ENCODE measurements at places on chromosomes 2 and 18.

- no peak for DNase-seq
These were observed 1441.6 kb downstream of the SUCLG1 start for GRCh38 chr2:83017366-83018090.

GRCh38 chr2:214038186-214038585, 372.7 kb upstream of the VWC2L start:
- DNase-seq = no peak

GRCh38 chr18:43863180-43863579, 585.9 kb upstream of the SYT4 start:
- no peak for DNase-seq

DNA sequence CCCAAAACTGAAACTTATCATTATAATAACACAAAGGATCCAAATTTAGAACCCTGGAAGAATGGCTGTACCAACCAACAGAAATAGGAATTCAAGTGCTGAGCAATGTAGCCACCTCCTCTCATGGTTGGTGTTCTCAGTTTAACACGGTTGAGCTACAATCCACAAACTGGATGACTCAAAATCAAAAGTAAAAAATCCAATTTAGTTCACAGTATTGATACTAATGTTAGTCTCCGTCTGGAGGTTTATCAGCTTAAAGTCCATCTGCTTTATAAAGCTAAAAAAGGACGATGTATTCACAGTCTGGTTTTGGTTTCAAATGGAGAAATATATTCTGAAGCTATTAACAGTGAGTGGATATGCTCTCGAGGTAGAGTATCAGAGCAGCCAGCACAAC, 40.5 kb downstream of the CNTNAP5 start:
- DNase-seq = no peak

- no peak for DNase-seq
These were observed 357.2 kb upstream of the SALL3 start for GRCh38 chr18:78622251-78622906.

- no peak for DNase-seq
These were observed 143.3 kb upstream of the SIX3 start for GRCh38 chr2:44798139-44798659.

- no peak for DNase-seq
These were observed 13.5 kb upstream of the PRLH start for GRCh38 chr2:237552908-237553307.

DNA sequence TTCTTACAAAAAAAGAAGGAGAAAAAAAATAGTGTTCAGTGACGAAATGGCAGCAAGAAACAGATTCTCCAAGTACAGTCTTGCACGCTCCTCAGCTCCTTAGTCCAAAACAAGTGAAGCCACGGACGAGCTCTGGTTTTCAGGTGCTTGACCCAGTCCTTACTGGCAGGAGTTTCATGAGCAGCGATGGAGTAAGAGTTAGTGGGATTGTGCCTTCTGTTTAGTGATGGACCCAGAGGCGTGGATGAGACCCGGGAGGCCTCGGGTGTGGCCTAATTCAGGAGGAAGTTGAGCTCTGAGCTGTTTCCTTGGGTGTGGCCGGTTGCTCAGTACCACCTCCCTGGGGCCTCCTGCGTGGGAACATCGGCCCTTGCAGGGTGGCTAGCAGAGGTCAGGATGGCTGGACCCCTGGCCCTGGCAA, 52.0 kb downstream of the KIF5C start:
- DNase-seq = no peak

DNA sequence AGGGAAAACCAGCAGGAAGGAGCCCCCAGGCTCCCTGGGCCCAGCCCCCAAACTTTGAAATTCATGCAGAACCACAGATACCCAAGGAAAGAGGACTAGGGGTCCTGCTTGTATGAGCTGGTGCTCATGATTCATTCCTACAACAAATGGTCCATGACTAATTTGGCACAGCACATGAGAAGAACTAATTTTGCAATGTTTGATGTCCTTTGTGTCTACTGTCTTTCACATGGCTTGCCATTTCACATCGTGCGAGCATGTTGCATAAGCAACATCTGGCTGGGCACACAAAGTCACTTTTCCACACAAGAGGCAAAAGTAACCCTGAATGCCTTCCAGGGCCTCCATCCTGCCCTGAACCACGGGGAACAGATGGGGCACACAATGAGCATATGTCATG, 149.6 kb upstream of the APCDD1 start:
- DNase-seq = no peak

GRCh38 chr2:203835420-203835819, 32.2 kb upstream of the CTLA4 start:
- DNase-seq = no peak

GRCh38 chr18:26335571-26336487, 109.6 kb downstream of the TAF4B start:
- no peak for DNase-seq

GRCh38 chr18:42574871-42575270, 540.6 kb downstream of the RIT2 start:
- no peak for DNase-seq

- no peak for DNase-seq
These were observed 28.2 kb downstream of the ACMSD start for GRCh38 chr2:134866498-134867099.

GRCh38 chr2:34365932-34366331, 766.8 kb upstream of the FAM98A start:
- no peak for DNase-seq

DNA sequence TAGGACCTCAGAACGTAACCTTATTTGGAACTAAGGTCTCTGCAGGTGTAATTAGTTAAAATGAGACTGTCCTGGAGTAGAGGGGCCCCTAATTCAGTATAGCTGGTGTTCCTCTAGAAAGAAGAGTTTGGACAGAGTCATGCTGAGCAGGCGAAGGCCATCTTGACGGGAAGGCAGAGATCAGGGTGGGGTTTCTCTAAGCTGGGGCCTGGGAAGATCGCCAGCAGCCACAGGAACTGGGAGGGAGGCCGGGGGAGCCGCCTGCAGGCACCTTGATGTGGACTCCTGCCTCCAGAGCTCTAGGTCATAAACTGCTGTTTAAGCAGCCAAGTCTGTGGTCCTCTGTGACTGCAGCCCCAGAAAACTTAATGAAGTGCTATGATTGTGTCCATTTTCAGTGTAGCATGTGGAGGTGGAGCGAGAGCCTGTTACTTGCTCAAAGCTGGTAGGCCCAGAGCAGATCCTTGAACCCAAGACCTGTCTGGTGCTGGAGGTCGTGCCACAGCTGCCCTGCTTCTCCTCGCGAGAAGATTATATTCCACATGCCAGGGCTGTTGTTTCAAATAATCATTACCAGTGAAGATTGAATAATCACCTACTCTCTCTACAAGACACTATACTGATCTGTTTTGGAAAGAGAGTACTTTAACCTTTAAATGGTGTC, 105.7 kb downstream of the TPO start:
- DNase-seq = no peak

- DNase-seq = no peak
These were observed 31.9 kb upstream of the CCDC85A start for GRCh38 chr2:56151841-56152240.

DNA sequence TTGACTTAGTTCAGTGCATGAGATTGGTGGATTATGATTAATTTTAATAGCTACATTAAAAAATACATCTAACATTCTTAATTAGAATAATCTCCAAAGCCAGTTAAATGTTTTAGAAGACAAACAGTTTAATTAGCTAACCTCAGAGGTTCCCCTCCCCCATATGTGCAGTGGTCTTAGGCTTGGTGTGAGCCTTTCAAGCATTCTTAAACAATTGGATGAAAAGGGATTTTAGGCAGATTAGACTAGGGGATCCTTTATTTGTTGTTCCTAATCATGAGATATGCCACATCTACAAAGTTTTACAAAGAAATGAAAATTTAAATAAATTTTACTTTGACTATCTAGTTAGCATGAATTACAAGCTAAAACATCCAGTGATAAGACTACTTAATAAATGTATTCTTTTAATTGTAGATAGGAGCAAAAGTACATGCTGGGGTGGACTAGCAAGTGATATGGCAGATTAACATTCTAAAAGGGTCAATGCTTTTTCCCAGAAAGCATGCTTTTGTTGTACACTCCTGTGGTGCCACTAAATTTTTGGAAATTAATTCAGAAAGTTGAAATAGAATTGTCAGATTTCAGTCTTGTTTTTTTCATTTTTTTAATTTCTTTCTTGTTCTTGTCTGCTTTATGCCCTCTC, 42.7 kb upstream of the OTX1 start:
- no peak for DNase-seq

DNA sequence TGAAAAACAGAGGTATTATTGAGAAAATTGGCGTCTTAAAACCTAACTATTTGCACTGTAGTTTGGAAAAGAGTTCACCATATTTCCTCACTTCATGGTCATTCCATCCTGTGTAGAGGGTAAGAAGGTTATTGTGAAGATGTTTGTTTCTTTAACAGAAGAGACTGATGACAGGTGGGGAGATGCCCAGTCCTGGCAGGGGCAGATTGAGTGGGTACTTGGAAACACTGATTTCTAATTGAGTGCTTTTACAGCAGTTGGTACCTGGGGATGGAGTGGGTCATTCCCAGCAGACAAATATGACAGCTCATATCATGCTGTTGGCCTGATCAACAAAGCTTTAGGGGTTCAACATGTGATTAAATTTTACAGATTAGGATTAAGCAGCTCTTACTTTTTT, 67.5 kb downstream of the MYOM1 start:
- DNase-seq = no peak

DNA sequence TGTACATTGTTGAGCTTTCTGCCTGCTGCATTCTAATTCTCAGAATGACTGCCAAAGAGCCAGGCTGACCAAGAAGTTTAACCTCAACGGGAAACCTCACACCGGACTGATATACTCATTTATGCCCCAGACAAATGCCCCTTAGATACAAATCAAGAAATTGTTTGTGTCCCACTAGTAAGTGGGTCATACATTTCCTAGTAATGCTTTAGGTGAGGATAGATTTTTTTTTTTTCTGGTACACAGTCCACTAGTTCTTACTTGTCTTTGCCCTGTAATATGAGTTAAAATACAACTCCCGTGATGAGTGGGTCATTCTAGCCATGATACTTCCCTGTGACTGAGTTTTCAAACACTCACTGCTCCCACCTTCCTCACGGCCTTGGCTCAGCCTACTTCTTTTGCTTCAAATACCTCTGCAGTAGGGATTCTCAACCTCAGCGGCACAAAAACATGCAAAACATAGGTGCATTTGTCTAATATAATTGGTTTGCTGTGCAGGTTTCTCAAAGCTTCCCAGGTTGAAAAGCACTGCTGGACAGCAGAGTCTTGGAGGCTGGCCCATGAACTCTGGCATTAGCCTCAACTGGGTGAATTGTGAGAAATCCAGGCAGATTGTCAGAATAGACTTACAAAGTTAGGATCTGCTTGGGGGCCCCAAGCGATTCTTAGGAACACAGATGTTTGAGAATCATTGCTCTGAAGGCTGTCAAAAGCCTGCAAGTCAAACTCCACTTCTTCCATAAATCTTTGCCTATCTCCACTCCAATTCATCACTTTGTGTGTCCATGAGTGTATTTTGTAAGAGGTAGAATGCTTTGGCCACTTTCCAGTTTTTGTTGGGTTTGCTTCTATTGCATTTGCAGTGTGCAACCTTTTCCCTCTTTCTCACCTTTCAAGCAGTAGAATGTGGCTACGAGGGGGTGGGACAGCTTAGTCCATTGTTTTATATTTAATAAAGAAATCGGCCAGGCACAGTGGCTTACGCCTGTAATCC, 35.5 kb downstream of the TGIF1 start:
- DNase-seq = no peak

- DNase-seq = no peak
These were observed 75.4 kb downstream of the SP110 start for GRCh38 chr2:230144355-230144754.

DNA sequence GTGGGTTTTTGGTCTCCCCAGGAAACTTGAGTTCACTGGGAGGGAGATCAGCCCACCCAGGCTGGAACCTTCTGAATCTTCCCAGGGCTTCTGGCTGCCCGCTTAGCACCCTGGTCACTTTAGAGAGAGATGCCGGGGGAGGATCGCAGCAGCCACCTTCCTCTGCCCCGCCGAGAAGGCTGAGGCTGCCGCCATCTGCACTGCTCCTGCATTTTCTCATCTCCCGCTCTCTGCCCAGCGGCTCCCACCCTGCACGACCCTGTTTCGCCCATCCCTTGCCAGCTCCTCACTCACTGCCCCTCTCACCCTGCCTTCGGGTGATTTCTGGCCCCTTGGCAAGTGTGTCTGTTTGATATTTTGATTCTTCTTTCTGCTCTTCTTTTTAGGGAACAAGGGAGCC, 82.6 kb upstream of the ATG16L1 start:
- no peak for DNase-seq

- no peak for DNase-seq
These were observed 10.3 kb upstream of the CIB4 start for GRCh38 chr2:26651470-26651771.

DNA sequence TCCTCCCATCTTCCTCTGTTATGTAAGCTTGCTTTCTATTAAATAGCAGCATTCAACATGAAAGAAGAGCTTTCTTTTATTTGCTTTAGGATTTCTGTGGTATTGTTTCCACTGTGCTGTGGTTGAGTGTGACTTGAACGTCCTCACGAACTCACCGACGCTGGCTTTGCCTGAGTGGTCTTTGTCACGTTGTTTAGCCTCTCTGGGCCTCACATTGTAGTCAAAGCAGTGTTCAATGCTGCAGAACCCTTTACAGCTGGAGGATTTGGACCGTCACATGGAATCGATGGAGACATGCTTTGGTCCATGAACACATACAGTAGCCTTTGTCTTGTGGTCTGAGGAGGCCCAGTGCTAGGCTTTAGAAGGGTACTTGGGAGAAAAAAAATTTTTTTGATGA, 66.3 kb downstream of the TANC1 start:
- DNase-seq = no peak

- no peak for DNase-seq
These were observed 30.6 kb downstream of the GPR45 start for GRCh38 chr2:105272176-105272575.

DNA sequence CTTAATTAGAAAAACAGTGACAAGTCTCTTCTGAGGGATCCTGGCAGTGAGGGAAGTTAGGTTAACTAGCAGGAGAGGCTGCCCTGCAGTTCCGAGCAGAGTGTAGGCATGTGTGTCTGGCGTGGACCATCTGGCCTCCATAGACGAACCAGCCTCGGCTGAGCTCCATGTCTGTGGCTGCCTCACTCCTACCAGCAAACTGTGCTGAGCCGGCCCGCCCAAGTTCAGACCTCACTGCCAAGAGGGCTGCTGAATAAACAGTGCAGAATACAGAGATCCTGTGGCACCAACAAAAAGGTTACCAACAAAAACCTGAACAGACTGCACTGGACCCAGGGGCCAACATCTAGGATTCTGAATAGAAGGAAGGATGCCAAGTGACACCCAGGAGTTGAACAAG, 27.3 kb downstream of the INO80C start:
- no peak for DNase-seq

GRCh38 chr18:73509460-73509859, 638.2 kb downstream of the FBXO15 start:
- DNase-seq = no peak

DNA sequence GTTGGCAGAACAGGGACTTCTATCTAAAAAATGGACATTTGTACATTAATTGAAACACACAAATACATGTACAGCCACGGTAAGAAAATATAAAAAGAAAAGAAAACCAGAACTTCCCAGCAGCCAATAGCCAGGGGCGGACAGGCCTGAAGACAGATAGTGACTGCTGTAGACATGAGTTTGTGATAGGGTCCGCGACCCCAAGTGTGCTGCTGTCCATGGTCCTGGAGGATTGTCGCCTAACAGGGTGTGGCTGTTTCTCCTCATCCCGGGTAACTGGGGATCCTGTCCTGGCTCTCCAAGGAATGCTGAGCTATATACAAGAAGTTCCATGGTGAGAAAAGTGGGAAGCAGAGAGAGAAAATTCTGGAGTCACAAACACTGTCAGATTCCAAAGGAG, 266.5 kb upstream of the SALL3 start:
- no peak for DNase-seq

GRCh38 chr18:59323931-59324622, 5.6 kb upstream of the CPLX4 start:
- no peak for DNase-seq

- DNase-seq = no peak
These were observed 17.7 kb downstream of the SERPINB12 start for GRCh38 chr18:63559567-63560491.
